ENCODE measurements at places on chromosomes 16 and 17.
A peak's percentile ranks its signal among the peaks of the same experiment; 100 is the strongest.

GRCh38 chr17:19987897-19988296 lies 10.3 kb upstream of the AKAP10 start:
- DNase-seq = no peak

GRCh38 chr16:27383556-27384243 lies 18.3 kb upstream of the IL21R start:
- DNase-seq = no peak

- no peak for DNase-seq
Measured at GRCh38 chr17:59762049-59762823, 54.8 kb downstream of the VMP1 start.

DNA sequence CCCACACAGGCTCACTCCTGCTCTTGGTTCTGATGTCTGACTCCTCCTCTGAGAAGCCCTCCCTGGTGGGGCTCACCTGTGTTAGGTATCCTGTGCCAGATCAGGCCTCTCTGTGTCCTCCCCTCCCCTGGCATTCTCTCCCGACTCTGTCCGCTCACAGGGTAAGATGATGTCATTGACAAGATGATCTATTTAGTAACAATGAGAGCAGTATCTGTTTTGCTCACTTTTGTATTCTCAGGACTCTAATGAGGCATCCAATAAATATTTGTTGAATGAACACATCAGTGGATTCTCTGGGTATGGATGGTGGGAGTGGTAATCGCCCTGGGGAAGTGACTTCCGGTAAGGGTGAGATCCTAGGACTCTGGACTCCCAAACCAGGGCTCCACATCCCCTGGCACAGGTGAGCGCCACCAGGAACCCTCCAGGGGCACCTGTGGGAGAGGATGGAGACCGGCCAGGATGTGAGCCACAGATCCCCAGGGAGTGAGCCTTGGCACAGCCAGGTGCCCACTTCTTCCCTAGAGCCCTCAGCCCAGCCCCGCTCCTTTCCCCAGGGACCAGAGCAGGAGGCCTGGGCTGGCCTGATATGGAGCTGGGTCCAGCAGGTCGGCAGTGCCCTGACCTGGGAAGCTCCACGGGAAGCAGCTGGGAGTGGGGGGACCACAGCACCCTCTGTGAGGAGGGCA lies 5.4 kb upstream of the HAP1 start:
- no peak for DNase-seq

DNA sequence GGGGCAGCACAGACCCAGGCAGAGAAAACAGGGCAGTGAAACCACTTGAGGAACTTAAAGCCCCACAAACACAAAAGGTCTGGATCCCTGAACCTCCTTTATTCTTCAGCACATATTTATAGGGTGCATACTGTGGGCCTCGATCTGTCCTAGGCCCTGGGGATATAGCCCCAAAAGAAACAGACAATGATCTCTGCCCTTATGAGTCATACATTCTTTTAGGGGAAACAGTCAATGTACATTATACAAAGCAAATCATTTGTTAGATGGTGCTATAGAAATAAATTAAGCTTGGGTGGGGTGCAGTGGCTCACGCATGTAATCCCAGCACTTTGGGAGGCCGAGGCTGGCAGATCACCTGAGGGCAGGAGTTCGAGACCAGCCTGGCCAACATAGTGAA lies 10.0 kb upstream of the HES7 start:
- DNase-seq = no peak

GRCh38 chr16:88456356-88457292 lies 3.5 kb downstream of the ZFPM1 start:
- DNase-seq = peak; percentile 59

DNA sequence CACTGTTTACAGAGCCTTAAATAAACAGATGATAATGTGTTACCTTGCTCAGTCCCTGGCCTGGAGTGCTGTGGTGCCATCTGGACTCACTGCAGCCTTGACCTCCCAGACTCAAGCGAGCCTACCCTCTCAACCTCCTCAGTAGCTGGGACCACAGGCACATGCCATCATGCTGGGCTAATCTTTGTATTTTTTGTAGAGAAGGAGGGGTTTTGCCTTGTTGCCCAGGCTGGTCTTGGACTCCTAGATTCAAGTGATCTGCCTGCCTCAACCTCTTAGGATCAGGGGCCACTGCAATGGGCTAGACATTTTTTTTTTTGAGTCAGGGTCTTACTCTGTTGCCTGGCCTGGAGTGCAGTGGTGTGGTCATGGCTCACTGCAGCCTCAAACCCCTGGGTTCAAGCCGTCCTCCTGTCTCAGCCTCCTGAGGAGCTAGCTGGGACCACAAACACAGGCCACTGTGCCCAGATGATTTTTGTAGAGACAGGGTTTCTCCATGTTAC lies 5.0 kb upstream of the NAGLU start:
- no peak for DNase-seq

DNA sequence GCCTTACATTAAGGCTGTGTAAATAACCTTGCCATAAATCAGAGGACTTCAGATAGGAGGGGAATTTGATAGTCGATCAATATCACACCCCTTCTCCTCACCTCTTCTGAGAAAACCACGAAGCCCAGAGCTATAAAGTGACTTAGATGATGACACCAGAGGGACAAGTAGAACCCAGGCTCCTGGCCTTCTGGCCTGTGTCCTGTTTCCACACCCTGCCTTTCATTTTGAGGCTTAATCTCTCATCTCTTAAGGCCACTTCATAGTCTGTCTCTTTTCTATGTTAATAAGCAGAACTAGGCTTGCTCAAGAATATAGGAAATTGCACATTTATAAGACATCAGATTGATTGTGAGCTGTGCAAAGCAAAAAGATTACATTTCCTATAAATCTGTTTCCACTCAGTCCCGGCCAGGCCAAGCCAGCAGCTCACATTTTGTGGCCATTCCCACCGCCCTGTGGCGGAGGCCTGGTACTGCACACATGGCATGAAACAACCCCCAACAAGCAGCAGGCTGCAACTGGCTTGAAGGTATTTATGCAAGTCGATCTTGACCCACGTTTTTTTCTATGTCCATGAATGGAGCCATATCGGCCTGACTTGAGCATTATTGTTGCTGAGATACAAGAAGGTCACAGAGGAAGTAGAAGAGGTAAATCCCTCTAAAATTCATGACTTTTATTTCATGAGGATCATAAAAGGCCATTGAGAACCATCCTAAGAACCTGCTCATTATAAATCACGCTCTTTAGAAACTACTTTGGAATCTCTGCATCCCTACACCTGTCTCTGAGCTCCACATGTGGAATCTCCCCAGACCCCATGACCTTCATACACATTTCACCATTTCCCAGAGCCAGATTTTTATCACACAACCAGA lies 93.7 kb downstream of the PMP22 start:
- peak; percentile 1 for DNase-seq

DNA sequence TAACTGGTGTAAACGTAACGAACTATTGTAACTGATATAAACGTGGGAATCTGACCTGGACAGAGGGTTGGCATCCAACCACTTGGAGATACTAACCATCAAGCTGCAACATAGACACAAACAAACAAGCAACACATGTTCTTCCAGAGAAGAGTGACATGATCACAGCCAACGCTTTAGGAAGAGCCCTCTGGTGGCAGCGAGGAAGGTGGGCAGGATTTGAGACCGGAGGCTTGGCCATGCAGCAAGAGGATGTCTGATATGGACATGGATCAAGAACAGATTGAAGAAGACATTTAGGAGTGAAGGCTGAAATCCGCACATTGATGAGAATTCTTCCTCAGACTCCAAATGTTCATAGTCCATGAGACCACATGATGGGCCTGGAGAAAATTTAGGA lies 40.3 kb upstream of the TNRC6A start:
- no peak for DNase-seq

DNA sequence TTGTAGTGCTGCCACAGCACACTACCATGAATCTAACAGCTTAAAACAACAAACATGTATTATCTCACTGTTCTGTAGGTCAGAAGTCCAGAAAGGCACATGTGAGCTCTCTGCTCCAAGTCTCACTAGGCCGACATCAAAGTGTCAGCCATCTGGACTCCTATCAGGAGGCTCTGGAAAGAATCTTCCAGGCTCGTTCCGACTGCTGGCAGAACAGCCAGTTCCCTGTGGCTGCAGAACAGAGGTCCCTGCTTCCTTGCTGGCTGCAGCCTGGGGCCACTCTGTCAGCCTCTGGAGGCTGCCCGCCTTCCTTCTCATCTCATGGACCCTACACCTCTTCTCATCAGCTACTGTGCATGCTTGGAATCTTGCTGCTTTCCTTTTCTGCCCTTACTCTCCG lies 168.9 kb downstream of the CBLN1 start:
- DNase-seq = no peak

GRCh38 chr16:78192734-78193488 lies 93.5 kb downstream of the WWOX start:
- DNase-seq = no peak

DNA sequence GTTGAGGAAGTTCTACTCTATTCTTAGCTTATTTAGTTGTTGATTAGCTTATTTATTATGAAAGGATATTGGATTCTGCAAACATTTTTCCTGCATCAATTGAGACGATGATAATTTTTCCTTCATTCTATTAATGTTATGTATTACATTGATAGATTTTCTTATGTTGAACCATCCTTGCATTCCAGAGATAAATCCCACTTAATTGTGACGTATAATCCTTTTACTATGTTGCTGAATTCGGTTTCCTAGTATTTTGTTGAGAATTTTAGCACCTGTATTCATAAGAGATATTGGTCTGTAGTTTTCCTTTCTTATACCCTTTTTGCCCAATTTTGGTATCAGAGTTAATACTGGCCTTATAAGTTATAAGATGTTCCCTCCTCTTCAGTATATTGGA lies 47.6 kb upstream of the BRD7 start:
- DNase-seq = no peak

DNA sequence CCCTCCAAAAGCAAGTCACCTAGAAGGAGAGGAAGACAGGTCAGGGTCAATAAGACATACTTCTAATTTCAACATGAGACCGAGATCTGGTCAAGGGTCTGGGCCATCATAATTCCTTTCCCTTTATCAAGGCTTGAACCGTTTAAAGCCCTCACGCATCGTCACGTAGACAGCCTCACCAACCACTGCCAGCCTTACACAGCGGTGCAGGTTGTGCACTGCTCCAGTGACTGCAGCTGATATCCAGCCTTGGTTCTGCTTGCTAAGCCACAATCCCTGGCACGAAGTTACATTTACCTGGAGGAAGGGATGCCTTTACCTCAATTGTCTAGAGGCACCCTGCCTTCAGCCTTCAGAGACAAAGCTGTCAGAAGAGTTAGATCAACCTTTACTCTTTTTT lies 85.1 kb downstream of the MYH11 start:
- DNase-seq = no peak

GRCh38 chr17:17541640-17542001 lies 45.4 kb upstream of the RASD1 start:
- DNase-seq = no peak

- no peak for DNase-seq
Measured at GRCh38 chr17:60087882-60088669, 9.4 kb upstream of the HEATR6 start.

DNA sequence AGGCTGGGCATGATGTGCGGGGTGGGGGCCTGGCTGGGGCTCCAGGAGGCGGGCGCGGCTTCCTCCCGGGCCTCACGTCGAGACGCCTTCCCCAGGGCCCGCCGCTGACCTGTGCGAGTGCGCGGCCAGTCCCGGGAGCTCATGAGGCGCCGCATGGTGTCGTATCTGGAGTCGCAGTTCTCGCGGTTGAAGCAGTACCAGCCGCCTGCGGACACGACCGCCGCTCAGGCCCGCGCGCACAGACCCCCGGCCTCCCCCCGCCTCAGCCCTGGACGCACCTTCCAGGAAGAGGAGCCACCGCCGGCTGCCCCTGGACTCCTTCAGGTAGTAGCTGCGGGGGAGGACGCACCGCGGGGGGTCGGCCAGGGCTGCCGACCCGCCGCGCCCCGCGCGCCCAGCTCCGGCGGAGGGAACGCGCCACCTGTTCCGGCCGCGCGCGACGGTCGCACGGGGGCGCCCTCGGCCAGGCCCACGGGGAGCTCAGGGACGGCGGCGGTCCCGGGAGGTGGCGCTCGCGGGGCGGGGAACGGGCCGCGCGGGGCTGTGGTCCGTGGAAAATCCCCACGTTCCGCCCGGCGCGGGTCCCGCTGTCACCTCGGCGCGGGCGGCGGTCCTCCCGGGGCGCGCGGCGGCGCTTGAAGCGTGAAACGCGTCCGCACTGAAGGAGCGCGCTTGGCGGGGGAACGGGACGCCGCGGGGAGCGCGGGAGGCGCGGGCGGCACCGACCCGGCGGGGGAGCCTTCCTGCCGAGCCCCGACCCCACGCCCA lies 1.4 kb downstream of the NOTUM start:
- DNase-seq = peak; percentile 82

- DNase-seq = peak; percentile 44
Measured at GRCh38 chr16:83952940-83953795, at the start of gene OSGIN1. TSS of gene OSGIN1 (plus strand) at chr16:83953240. CDS start at chr16:83957672, 4,432 bp downstream.

- no peak for DNase-seq
Measured at GRCh38 chr17:39090908-39091665, 60.4 kb downstream of the PLXDC1 start.

DNA sequence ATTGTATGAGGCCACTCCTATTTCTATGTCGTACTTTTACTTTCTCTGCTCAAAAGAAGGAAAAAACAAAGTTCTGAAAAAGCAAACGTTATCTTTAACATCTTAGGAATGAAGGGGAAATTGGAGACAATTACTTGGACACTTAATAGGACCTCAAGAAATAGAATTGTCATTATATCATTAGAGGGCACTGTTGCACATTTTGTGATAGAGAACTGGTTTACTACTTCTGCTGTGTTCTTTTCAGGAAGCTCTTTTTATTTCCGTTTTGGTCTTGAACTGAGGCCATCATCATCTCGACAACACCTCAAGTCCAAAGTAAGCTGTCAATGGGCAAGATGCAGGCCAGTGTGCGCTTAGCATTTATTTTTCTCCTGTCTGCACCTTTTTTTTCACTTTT lies 14.6 kb downstream of the COG4 start:
- DNase-seq = no peak

DNA sequence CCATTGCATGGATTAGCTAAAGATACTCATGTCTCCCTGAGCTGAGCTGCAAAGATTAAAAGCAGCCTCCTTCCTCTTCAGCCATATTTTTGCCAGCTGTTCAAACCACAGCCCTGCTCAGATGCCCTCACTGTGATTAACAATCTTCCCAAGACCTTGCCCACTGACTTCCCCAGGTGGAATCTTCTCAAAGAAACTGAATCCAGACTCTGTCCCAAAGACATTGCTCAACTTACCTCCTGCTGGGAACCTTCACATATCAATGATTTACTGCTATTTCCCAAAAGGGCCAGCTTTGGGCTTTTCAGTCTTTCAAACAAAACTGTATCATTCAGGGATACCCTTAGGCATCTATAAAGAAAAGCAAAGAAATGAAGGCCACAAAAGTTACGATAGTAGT lies 9.2 kb downstream of the C17orf67 start:
- no peak for DNase-seq

- no peak for DNase-seq
Measured at GRCh38 chr17:65166787-65167186, 29.6 kb downstream of the RGS9 start.
